Fibroblast of lung (primary cell): ENCODE measurements at places on chromosomes 7 and 10. TPM values are rescaled to one million over a fixed set of nuclear protein-coding genes. Genes with fewer than 3 reads are reported as not detected.

DNA sequence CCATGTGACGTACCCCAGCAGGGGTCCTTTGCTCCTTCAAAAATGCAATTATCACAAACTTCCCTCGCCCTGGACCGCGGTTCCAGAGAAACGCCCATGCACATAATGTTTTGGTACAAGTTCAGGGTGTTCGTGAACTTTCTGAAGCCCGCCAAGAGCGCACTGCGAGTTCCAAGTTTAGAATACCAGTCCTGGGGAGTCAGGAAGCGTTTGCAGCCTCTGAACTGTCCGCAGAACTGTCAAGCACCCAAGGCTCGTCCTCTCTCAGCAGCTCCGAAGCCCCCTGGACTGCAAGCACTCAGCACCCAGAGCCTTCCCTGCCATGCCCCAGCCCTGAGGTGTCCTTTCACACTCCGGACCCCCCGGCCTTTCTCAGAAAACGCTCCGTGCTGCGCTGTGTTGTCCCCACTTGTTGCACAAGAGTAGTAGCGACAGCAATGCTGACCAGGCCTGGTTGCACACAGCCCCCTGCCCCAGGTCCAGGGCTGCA is 30.3 kb downstream of the CALML3 start:
- no peak for DNase-seq

GRCh38 chr7:154699417-154699816 is 303.5 kb downstream of the PAXIP1 start:
- peak; percentile 68 for DNase-seq

The HERPUD2 gene
- 22.3 and 32.5 TPM in 2 replicates for total RNA-seq

GRCh38 chr7:36887969-36888368 is 163.7 kb upstream of the AOAH start:
- no peak for DNase-seq

The FAM131B gene
- 3.8 and 4.4 TPM in 2 replicates for total RNA-seq
